ENCODE measurements at places on chromosomes 16 and 17.
A peak's percentile ranks its signal among the peaks of the same experiment; 100 is the strongest.

DNA sequence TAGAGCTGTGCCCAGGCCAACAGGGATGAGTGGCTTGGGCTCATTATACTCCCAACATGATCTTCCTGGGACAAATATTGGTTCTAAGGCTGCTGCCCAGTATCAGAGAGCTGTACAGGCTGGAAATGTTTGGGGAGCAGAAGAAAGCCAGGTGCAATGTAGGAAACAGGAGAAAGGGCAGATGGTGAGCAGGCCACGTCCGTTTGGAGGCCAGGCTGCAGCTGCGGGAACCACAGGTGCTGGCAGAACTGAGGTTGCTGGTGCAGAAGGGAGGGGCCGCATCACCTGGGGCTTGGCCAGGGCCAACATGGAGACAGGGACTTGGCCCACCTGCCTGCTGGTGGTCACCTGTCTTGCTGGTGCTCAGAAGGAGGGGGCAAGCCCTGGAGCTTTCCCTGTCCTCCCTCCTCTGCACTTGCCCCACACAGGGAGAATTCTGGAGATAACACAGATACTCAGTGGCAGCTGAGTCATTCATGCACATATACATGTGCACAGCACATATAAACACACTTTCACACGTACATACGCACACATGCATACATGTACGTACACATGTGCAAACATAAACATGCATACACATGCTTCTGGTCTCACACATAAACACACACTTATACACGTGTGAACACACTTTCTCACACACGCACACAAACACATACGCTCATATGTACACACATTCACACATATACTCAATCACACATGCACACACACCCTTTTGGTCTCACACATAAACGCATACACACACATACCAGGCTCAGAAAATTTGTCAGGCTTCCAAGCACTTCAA is 67.7 kb downstream of the WSCD1 start:
- no peak for DNase-seq

DNA sequence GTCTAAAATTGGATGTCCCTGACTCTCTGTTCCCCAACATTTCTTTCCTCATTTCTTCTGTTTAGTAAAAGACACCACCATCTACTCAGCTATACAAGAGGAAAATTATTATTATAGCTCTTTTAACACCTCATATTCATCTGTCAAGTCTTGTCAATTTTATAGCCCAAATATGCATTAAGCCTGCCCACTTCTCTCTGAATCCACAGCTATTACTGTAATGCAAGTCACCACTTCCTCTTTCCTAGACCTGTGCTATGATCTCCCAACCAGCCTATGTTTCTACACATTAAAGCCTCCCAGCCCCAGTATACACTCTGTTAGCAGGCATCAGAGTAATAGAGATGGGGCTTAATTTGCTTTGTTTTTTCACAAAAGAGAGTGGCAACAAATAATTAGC is 252.9 kb downstream of the GRIN2A start:
- DNase-seq = no peak

DNA sequence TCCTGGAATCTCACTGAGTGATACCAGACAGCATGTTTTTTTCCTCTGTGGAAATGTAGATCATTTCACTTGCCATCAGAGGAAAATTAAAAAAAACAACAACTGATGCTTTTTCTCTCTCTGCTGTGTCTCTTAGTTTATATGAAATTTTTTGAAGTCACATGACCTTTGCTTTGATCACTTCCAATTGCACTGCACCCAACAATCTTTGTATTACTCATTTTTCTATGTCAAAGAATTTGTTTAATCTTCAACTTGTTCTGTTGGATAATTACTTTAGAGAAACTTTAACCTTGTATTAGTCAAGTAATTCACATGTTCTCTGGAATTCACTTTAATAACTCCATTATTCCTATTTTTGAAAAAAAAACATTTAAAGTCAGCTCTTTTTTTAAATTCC is 1452.7 kb upstream of the CDH8 start:
- DNase-seq = no peak

GRCh38 chr17:17109256-17109655 is 67.0 kb downstream of the MPRIP start:
- no peak for DNase-seq

DNA sequence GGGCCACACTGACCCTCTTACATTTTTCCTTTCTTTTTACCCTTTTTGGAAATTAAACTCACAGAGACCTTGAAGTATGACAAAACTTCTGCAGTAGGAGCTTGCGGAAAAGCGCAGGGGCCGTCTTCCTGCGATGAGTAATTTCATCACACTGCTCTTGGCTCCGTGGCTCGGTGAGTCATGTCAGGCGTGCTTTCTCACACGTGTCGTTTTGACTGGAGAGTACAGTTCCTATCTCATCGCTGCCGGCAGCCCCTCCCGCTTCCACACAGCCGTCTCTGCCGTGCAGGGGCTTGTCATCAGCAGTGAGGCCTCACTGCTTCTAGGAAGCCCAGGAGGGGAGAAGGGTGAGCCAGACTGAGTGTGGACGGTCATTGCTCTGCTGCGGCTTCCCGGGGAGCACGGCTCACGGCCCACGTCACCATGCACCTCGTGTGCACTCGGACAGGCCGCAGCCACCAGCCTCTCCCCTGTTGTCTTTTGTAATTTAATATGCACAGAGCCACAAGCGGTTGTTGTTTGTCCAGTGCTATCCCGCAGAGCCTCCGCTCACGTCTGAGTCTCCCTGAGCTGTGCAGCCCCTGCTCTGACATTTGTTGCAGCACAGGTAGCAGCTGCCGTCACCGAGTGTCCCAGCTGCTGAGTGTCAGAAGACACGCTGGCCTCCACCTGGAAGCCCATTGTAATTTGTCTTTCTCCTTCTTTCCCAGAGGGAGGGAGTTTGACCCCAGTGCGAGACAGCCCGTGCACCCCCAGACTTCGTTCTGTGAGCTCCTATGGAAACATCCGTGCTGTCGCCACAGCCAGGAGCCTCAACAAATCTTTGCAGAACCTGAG is 99.4 kb upstream of the CHMP6 start:
- peak; percentile 89 for DNase-seq

- DNase-seq = no peak
Measured at GRCh38 chr16:10769381-10769780, 25.7 kb downstream of the NUBP1 start.

Measured in stimulated activated CD4-positive, alpha-beta T cell treated with anti-CD3 and anti-CD28 coated beads, Interleukin-15, amount 100 ng/mL, for 48 hours (primary cell).